PC-3 (cell line): ENCODE measurements at places on chromosomes 11 and 22. TPM values are rescaled to one million over a fixed set of nuclear protein-coding genes. Genes with fewer than 3 reads are reported as not detected.

The SCUBE1 gene
- total RNA-seq = not detected in 2 replicates

GRCh38 chr11:16262645-16262955 lies 93.7 kb downstream of the SOX6 start:
- H3K4me3 ChIP-seq = no peak overlapping the region
- no peaks in the 10 kb centered on the region for H3K27me3 ChIP-seq
- no peak overlapping the region for H3K27ac ChIP-seq
- H3K4me1 ChIP-seq = no peaks in the 10 kb centered on the region
- no peak for DNase-seq
- no peaks in the 10 kb centered on the region for H3K36me3 ChIP-seq

GRCh38 chr11:79441461-79441875 lies 638 bp upstream of the TENM4 start:
- peaks cover 94% of the 10 kb centered on the region for H3K27me3 ChIP-seq
- H3K36me3 ChIP-seq = no peaks in the 10 kb centered on the region
- DNase-seq = no peak
- no peak overlapping the region for H3K4me3 ChIP-seq
- no peak overlapping the region for H3K27ac ChIP-seq
- peaks cover 8% of the 10 kb centered on the region for H3K4me1 ChIP-seq

DNA sequence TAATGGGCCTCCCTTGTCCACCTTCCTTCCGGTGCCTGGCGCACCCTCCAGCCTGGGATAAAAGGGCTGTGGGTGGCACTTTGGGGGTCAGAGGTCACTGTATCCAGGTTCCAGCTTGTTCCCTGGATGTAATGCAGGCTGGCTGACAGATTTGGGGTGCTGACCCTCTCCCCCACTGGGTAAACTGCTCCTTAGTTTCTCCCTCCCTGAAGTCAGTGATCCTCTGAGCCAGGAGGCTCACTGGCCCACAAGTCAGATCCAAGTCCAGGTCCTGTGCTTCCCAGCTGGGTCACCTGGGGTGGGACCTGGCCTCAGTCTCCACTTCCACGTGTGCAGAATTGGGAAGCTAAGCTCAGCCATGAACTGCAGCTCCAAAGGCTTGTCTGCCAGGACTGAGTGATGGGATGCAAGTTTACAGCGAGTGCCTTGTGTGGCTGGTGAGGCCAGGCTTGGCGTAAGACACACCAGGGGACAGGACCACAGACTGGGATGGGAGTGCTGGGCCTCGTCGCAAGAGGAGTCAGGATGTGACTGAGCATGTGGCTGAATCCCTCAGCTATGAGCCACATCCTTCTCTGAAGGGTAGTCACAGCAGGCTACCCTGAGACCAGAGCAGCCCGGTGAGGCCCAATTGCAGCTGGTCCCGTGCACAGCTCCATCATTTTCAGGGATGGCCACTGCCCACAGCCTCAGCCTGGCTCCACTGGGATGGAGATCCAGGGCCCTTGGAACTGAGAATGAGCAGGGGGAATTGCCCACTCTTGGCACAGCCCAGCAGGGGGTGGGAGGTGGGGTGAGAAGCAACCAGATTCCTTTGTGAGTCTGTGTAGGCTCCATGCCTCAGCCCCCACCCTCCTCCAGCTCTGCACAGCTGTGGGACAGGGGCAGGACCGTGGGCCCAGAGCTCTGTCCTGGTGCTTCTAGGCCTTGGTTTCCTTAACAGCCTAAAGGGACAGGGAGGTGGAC lies 7.2 kb downstream of the SHISA8 start:
- 0 out of 2 replicates have a peak, but pooled peaks cover 6% of the 10 kb centered on the region for H3K27me3 ChIP-seq
- H3K27ac ChIP-seq = no peak overlapping the region
- H3K36me3 ChIP-seq = no peaks in the 10 kb centered on the region
- DNase-seq = no peak
- H3K4me3 ChIP-seq = no peak overlapping the region

The CTSW gene
- 0.11 TPM in 1 of 2 replicates, not detected in the other for total RNA-seq

The NRIP3 gene
- not detected in 2 replicates for total RNA-seq

The TSSK2 gene
- 0.17 TPM in 1 of 2 replicates, not detected in the other for total RNA-seq

The C1QTNF5 gene
- total RNA-seq = 2.0 and 2.6 TPM in 2 replicates

DNA sequence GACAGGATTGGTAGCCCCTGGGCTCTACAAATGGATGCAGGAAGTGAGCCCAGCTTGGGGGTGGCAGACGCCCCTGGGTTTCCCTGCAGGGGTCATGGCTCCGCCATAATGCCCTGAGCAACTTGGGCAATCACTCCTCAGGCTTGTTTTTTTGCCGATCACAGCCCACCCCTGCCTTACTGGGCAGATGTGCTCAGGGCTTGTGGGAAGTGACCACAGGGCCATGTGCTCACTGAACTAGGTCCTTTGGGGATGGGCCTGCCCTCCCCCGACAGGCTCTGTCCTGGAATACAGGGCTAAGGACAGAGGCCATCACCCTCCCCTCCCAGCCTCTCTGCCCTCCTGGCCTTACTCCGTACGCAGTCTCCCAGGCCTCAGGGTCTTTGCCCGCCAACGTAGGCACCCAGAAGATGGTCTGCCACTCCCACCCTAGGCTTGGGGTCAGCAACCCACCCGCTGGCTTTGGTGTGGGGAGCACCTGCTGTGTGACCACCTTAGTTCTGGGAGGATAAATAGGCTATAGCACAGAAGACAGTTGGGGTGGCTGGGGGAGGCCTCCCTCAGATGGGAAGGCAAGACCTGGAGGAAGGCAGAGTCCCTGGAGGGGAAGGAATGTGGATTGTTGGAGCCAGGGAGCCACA lies 3.8 kb downstream of the RPLP2 start:
- peaks cover 18% of the 10 kb centered on the region for H3K4me1 ChIP-seq
- no peaks in the 10 kb centered on the region for H3K27me3 ChIP-seq
- H3K27ac ChIP-seq = no peak overlapping the region
- H3K4me3 ChIP-seq = no peak overlapping the region

DNA sequence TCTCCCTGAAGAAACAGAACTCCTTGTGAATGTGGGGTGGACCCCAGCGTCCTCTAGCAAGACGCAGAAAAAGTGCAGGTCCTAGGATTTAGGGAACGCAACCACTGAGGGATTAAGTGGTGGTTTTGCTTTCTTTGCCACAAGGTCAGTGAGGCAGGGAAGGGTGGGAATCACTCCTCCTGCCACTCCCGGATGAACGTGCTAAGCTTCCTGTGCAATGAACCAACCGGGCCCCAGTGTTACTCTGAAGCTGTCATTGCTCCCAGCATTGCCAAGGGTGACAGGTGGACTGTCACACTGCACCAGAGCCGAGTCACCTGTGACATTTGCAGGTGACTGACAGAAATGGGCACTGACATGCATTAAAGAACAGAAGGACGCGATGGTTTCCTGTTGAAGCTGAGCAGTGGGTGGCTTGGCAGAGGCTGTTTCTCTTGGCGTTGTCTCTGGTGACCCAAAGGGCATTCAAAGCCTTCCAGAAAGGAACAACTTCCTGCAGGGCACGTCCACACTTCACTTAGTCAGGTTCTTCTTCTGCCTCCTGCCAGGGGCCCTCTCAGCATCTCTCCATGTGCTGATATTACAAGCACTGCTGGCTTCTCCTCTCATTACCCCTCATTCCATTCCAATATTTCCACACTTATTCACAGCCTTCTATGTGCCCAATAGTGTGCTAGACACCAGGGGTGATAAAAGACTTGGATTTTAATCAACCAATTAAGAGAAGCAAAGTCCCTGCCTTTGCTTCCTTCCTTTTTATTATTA lies 9.7 kb downstream of the KIRREL3 start:
- no peaks in the 10 kb centered on the region for H3K36me3 ChIP-seq
- peaks cover 45% of the 10 kb centered on the region for H3K27me3 ChIP-seq
- no peak overlapping the region for H3K4me3 ChIP-seq
- no peak overlapping the region for H3K27ac ChIP-seq
- DNase-seq = no peak
- H3K4me1 ChIP-seq = peaks cover 26% of the 10 kb centered on the region

GRCh38 chr11:30917859-30918478 lies 331.8 kb upstream of the MPPED2 start:
- peak; percentile 69 for DNase-seq
- no peaks in the 10 kb centered on the region for H3K36me3 ChIP-seq
- H3K4me1 ChIP-seq = no peaks in the 10 kb centered on the region
- H3K4me3 ChIP-seq = no peak overlapping the region
- H3K27me3 ChIP-seq = no peaks in the 10 kb centered on the region; the same call in 1 of the 2 replicates

GRCh38 chr11:17606233-17607082 lies 59.4 kb downstream of the OTOG start:
- no peaks in the 10 kb centered on the region for H3K36me3 ChIP-seq
- no peaks in the 10 kb centered on the region for H3K4me1 ChIP-seq
- no peaks in the 10 kb centered on the region for H3K27me3 ChIP-seq
- H3K27ac ChIP-seq = no peak overlapping the region
- DNase-seq = no peak

- H3K27me3 ChIP-seq = no peaks in the 10 kb centered on the region
- no peaks in the 10 kb centered on the region for H3K4me1 ChIP-seq
- no peak overlapping the region for H3K4me3 ChIP-seq
- no peaks in the 10 kb centered on the region for H3K36me3 ChIP-seq
Observed at GRCh38 chr22:48704335-48704734, 1123.3 kb downstream of the BRD1 start.

The CNGA4 gene
- 0.51 TPM in 1 of 2 replicates, not detected in the other for total RNA-seq

DNA sequence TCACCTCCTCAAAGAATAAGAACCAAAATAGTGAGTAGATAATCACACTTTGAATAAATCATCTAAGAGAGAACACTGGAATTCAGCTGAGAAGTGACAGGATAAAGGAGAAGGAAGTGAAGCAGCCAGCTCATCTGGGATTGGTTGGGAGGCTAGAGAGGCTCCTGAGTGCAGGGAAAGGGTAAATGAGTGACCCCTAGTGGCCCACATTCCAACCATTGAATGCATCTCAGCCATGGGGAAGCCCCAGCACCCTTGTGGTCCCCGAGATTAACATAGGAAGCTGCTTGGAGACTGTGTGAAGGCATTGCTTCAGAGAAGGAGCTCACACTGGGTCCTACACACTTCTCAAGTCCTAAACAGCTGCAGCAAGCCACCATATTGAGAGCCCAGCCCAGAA lies 82.3 kb downstream of the JRKL start:
- H3K4me1 ChIP-seq = peaks cover 17% of the 10 kb centered on the region
- no peak overlapping the region for H3K27ac ChIP-seq
- H3K36me3 ChIP-seq = no peaks in the 10 kb centered on the region
- no peak for DNase-seq

DNA sequence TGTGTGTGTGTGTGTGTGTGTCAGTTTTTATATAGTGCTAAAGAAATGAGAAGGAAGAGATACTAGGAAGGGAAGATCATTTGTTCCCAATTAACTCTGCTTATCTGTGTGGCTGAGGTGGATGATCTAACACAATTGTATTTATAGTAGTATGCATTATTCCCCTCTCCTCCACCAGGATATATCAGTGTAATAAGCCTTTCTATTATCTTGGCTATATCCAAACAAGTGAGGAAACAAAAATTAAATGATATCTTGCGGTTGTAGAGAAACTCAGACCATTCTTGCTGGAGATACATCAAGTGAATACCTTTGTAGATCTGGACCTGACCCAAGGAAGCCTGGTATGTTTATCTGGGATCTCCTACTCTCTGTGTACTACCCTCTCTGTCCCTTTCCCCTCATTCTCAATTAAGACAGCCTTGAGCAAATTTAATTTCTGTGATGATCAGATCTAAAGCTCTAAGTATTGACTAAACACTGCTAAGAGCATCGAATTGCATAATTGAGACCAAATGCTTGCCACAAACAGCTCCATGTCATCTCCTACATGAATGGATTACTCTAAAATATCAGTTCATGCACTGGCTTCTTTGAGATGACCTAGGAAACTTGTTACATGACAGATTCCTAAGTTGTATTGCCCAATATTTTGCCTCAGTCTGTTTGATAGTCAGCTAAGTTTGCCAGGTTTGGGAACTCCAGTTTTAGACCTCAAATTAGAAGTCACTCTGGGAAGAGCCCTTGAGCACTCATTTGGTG lies 185.3 kb upstream of the CTSC start:
- H3K27me3 ChIP-seq = no peaks in the 10 kb centered on the region
- H3K36me3 ChIP-seq = no peaks in the 10 kb centered on the region
- peaks cover 9% of the 10 kb centered on the region for H3K4me1 ChIP-seq
- no peak for DNase-seq

GRCh38 chr22:45876136-45877035 lies 100.6 kb downstream of the WNT7B start:
- H3K27ac ChIP-seq = no peak overlapping the region
- H3K36me3 ChIP-seq = no peaks in the 10 kb centered on the region
- H3K4me3 ChIP-seq = no peak overlapping the region
- DNase-seq = no peak
- no peaks in the 10 kb centered on the region for H3K27me3 ChIP-seq
- no peaks in the 10 kb centered on the region for H3K4me1 ChIP-seq

The KIF18A gene
- total RNA-seq = 11.6 and 15.3 TPM in 2 replicates

GRCh38 chr11:3605771-3606203 lies 36.0 kb downstream of the ART5 start:
- H3K27me3 ChIP-seq = peaks cover 6% of the 10 kb centered on the region; the same call in 1 of the 2 replicates
- H3K4me1 ChIP-seq = peaks cover 3% of the 10 kb centered on the region; the same call in 1 of the 2 replicates
- H3K4me3 ChIP-seq = no peak overlapping the region
- no peak overlapping the region for H3K27ac ChIP-seq
- DNase-seq = peak; percentile 47
- H3K36me3 ChIP-seq = no peaks in the 10 kb centered on the region

DNA sequence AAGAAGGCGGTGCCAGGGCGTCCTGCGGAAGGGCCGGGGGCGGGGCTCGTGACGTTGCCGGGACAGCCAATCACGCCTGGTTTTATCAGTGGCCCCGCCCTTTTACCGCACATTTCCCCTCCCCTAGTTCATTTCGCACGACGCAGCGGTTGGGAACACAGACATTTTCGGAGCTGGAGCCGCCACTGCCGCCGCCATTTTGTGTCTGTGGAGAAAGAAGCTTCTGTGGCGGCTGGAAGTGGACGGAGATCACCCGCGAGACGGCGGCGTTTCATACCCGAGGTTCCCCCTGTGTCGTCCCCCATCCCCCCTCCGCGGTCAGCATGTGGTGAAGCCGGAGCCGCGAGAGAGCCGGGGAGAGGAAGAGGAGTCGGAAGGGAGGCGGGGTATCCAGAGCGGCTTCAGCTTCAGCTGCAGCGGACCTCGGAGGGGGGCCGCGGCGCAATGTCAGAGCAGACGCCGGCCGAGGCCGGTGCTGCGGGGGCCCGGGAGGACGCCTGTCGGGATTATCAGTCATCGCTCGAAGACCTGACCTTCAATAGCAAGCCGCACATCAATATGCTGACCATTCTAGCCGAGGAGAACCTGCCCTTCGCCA lies at the start of gene PCF11:
Gene PCF11, plus strand, starts transcription at position 136 of the 598 bp plus-strand sequence. Its CDS starts 309 bp downstream, at position 445.
- H3K27ac ChIP-seq = peak within 1 kb of the TSS; percentile 79
- no peaks in the 10 kb centered on the region for H3K27me3 ChIP-seq
- no peak for DNase-seq

GRCh38 chr11:11211888-11212287 lies 141.2 kb downstream of the CSNK2A3 start:
- no peaks in the 10 kb centered on the region for H3K4me1 ChIP-seq
- no peak overlapping the region for H3K27ac ChIP-seq
- H3K36me3 ChIP-seq = no peaks in the 10 kb centered on the region
- H3K4me3 ChIP-seq = no peak overlapping the region
- peak; percentile 12 for DNase-seq
